ENCODE measurements at places on chromosomes 12 and 14.
A peak's percentile ranks its signal among the peaks of the same experiment; 100 is the strongest.

DNA sequence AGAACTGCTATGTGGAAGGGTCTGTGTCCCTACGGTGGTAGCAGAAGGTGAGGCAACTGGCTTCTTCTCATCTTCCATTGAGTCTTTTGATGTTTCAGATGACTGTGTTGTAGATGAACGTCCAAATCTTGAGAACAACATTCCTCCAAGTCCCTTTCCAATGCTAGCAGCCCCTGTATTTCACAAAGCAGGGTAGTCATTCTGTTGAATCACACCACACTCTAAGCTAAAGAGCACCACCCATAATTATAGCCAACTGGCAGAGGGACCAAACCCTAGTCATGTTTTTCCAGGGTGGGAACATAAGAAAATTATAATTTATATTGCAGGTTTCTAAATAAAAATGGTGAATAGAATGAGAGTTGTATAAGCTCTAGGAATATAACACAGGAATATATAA, 98.7 kb downstream of the DDHD1 start:
- DNase-seq, result no peak

DNA sequence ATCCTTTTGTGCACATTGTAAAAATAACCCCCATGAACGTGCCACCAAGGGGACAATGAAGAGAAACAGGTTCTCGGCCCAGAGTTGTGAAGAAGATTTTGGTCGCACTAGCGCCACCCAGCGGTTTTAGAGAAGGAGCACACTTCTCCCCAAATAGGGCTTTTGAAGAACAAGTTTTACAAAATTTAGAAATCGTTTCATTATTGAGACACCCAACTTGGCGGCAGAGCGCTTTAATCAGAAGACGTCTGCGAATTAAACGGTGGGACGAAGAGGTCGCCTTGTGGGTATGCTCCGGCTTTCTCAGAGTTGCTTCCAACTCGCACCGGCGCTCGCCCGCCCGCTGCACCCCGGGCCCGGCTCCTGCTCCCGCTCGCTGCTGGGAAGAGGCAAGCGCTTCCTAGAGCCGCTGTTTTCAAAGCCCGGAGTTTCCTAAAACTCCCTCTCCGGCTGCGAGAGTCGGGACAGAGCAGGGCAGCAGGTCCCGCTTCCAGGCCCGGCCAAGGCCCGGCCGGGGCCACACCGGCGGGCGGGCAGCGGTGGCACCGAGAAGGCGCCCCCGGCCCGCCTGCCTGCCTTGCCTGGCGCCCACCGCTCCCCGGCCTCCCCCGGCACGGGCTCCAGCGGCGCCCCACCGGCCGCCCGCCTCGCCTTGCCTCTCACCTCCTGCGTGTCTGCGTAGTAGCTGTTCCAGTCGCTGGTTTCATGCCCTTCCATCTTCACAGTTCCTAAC, 645 bp downstream of the FOXA1 start:
- peak; percentile 67 for DNase-seq

GRCh38 chr12:108349278-108349688, 10.2 kb upstream of the CMKLR1 start:
- no peak for DNase-seq

GRCh38 chr14:74619672-74620131, 7.7 kb upstream of the LTBP2 start:
- no peak for DNase-seq

GRCh38 chr14:90198541-90199060, 57.8 kb upstream of the PSMC1 start:
- no peak for DNase-seq

DNA sequence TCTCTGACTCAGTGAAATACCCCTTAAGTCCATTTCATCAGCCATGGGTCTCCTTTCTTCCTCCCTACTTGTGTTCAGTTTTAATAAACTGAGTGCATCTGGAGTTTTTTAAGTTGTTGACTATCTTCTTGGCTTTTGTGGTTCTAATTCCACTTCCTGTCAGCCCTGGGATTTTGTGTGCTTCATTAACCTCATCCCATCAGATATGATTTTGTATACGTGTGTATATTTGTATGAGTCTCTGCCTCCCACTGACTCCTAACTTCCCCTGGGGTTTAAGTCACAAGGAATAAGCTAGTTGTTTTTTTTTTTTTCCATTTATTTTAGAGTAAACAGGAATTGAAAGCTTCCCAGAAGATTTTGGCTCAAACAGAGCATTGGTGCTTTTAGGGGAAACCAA, 62.7 kb downstream of the TTLL5 start:
- DNase-seq, result no peak

- no peak for DNase-seq
Measured at GRCh38 chr12:123143736-123144461, 7.0 kb downstream of the PITPNM2 start.

- no peak for DNase-seq
Measured at GRCh38 chr12:57146092-57146491, 1.3 kb downstream of the LRP1-AS start.

DNA sequence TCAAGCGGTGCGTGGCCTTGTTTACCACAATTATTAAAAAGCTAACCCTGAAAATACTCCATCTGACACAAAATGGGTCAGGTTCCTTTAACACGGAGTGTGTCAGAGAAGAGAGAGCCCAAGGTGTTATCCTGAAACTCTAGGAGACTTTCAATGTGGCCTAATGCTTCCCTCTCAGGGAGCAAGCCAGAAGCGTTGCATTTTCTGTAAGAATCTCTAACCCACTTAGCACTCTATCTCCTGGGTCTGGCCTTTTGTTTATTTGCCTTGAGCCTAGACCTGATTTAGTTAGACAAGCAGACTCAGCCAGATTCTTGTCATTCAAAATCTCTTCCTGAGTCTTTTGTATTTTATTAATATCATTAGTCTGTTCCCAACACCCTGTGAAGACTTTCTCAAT, 184.0 kb upstream of the SYT1 start:
- DNase-seq, result no peak

DNA sequence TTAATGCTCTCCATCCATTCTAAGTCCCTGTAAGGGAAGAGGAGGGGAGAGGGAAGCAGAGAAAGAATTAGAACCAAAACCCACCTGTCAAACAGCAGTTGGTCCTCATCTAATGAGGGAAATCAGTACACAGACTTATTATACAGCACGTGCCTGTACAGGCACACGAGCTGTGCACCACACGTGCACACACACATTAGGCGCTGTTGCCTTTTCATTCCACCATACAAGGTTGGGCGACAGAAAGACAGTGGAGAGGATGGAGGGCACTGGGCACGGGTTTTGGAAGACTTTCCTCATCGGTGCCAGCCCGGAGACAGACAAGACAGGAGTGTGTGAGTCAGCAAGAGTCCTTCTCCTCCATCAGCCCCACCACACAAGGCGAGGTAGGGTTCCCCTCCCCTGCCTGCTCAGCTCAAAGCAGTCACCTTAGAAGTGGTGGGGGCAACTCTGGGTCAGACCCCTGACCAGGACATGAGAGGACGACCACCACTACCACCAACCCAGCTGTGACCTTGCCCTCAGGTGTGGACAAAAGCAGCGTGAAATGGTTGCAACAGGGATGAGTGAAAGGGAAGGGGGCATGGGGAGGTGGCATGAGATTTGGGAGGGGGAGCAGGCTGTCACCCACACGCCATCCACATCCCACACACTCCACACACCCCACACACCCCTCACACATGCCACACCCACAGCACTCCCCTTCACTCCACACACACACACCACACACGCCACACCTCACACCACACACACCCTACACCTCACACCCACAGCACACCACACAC, 80.7 kb downstream of the ACTN1 start:
- DNase-seq, result no peak

GRCh38 chr14:85016496-85016895, 513.4 kb upstream of the FLRT2 start:
- no peak for DNase-seq

DNA sequence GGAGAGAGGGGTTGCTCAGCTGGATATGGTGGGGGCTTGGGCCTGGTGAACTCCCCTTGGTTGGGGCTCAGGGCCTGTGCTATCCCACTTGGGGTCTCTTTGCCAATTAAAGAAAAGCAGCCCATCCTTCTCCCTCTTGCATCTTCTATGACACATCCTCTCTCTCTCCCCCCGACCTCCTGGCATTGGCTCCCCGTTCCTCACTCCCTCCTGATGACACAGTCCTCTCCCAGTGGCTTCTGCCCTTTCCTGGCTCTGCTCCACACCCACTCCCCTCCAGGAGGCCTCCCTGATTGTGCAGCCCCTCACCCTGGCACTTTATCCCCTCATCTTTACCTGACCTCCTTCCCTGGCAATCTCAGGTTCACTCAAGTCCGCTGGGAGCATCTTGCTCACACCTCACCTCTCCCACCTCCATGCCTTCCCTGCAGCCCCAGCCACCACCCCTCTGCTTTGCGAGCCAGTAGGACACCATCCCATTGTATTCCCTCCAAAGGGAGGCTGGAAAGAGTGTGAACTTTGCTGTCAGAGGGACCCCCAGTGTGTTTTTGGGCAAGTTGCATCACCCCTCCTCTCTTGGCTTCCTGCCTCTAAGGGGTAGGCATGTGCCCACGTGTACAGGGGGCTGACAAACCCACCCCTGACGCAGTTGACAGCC, 10.7 kb downstream of the KRT80 start:
- no peak for DNase-seq

- DNase-seq, result no peak
Measured at GRCh38 chr12:40107803-40108620, 2.1 kb upstream of the SLC2A13 start.

DNA sequence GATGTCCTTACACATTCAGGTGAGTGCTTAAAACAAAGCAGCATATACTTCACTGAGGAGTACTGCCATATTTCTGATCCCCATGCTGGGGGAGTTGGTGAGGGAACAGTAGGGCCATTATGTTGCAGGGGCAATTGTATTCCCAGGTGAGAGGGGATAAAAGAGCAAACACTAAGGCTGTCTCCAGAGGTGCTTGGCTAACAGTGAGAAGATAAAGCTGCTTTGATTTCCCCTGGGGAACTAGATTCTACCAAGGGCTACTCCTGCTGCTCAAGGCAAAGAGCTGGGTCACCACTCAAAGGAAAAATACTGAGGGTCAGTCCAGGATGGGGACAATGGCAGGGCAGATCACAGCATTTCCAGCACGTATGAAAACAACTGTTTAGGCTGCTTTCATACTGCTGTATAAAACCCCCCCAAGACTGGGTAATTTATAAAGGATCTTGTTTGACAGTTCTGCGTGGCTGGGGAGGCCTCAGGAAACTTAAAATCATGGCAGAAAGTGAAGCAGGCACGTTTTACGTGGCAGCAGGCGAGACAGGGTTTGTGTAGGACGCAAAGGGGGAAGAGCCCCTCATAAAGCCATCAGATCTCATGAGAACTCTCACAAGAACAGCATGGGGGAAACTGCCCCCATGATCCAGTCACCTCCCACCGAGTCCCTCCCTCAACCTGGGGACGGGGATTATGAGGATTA, 47.8 kb upstream of the OR5AU1 start:
- DNase-seq, result no peak

DNA sequence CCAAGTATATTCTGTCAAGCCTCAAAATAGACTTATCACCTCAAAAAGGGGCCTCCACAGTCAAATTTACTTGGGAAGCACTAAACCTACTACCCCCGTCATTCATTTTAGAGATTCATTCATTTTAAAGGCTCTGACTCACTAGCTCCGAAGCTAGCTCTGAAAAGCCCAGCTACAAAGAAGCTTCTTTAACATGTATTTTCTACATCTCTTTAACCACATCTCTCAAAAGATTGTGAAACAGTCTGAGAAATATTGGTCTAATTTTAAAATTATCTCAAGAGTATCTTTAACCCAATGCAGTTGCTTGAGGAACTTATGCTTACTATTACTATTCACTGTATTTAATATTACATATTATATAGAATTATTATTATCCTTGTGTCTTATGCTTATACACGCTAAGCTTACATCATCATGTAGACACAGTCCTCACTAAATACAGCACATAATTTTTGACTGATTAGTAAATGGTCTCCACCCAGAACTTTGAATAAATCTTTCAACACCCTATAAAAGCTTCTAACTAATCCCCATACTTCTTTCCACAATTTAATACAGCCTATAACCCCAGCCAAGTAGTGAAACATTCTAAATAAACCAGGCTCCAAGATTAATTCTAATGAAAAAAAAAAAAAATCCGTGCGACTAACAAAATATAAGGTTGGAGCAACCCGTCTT, 7.8 kb downstream of the NT5DC3 start:
- no peak for DNase-seq

- DNase-seq, result no peak
Measured at GRCh38 chr14:105061428-105062047, 3.7 kb downstream of the GPR132 start.
